ENCODE measurements at places on chromosomes 3 and 15.
A peak's percentile ranks its signal among the peaks of the same experiment; 100 is the strongest.

GRCh38 chr3:149620291-149621020 lies 37.4 kb downstream of the WWTR1 start:
- no peak for DNase-seq

- DNase-seq = no peak
Observed at GRCh38 chr3:160127308-160127707, 97.9 kb upstream of the C3orf80 start.

DNA sequence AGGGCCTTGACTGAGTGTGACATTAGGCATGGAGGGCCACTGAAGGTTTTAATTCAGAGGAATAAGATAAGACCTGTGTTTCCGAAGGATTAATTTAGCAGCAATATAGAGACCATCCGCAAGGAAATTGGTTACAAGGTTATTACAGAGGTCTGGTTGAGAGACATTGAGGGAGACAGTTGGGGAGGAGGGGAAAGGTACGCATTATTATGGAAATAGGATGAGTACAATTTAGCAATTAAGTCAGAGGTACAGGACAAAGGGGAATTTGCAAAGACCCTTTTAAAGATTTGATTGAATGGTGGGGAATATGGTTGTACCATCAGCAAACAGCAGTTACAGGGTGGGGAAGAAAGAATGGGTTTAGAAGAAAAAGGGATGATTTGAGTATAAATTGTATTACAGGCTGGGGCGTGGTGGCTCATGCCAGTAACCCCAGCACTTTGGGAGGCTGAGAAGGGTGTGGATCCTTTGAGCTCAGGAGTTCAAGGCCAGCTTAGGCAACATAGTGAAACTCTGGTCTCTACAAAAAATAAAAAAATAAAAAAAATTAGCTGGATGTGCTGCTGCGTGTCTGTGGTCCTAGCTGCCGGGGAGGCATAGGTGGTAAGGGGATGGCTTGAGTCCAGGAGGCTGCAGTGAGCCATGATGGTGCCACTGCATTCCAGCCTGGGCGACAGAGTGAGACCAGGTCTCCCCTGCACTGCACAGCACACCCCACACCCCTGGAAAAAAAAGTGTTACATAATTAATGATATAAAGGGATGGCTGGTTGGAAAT lies 11.3 kb downstream of the ARL8B start:
- no peak for DNase-seq

DNA sequence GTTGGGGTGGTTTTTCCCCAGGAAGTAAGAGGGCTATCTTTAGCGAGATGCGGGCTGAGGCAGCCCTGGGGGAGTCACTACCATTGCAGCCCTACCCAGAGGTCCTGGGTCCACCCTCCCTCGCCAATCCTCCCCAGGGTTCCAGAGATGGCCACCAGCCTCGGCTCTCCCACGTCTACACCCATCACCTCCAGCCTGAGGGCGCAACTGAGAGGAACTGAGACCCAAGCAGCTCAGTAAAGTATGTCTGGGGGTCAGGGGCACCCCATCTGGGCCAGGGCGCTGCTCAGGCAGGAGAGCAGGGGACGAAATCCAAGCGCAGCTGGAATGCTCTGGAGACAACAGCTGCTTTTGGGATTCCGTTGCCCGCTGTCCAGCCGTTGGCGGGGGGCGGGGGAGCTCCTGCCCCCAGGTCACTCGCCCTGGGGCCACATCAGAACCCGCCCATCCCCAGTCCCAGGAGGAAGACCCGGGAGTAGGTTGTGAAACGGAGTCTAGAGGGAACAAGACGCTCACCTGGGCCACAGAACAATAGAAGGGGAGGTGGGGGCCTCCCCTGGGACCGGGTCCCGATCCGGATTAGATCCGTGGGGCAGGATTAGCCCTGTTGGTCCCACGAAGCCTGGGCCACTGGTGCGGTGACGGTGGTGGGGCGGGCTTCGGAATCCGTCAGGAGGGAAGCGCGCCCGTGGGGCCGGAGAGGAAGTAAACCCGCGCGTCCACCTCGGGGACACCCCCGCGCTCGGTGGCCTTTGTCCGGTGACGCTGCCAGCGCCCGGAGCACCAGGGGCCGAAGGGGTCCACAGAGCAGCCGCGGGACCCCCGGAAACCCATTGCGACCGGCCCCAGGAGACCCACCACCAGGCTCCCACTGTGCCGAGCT lies 1.4 kb upstream of the NDUFAF3 start:
- no peak for DNase-seq

- no peak for DNase-seq
Observed at GRCh38 chr15:20348900-20349773, 192.5 kb downstream of the GOLGA6L6 start.

GRCh38 chr15:50117431-50118027 lies 1.5 kb downstream of the ATP8B4 start:
- no peak for DNase-seq

- DNase-seq = peak; percentile 11
Observed at GRCh38 chr15:91469632-91470567, 369.8 kb downstream of the SV2B start.

DNA sequence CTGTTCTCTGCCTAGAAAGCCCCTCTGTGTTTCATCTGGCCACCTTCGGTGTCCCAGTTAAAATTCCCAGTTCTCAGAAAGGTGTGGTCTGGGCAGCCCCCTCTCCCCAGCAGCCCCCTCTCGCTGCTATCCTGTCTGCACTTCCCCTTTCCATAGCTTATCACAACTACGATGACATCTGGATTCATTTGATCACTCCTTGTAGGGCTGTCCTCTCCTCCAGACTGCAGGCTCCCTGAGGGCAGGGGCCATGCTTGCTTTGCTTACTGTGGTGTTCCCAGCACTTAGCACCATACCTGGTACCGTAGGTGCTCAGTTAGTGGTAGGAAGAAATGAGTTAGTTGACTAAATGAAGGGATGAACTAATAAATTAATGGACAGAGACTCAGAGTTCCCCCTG lies 26.3 kb upstream of the GOLGA6C start:
- DNase-seq = no peak

- no peak for DNase-seq
Observed at GRCh38 chr3:11346416-11346815, 74.2 kb downstream of the ATG7 start.

DNA sequence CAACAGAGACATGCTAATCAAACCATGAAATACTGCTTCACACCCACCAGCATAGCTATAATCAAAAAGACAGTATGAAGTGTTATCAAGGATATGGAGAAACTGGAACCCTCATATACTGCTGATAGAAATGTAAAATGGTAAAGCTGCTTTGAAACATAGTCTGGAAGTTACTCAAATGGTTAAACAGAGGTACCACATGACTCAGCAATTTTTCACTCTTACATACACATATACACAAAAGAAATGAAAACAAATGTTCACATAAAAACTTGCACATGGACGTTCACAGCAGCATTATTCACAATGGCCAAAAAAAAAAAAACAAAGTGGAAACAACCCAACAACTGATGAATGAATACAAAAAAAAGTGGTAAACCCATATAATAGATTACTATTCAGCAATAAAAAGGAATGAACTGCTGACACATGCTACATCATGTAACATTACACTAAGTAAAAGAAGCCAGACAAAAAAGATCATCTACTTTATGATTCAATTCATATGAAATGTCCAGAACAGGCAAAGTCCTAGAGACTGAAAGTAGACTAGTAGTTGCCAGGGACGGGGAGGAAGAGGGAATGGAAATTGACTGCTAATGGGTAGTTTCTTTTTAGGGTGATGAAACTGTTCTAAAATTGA lies 23.2 kb downstream of the ZNF148 start:
- DNase-seq = no peak

DNA sequence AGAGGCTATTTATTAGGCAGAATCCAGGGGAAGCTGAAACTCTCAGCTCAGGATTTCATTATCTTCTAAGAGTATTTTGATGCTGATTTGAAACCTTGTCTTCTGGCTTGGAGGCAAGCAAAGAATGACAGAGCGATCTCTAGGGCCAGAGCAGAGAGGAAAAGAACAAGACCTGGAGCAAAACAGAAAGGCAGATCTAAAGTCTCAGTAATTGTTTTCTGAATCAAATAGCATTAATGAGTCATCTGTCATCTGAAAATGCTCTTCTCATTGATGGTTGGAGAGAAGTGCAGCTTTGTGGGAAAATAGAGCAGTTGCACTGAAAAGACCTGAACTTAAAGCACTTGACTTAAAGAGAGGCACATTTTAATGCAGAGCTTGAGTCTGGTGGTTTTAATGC lies 385.9 kb downstream of the RAP2B start:
- DNase-seq = no peak

GRCh38 chr3:155192957-155193746 lies 100.3 kb downstream of the STRIT1 start:
- DNase-seq = no peak

DNA sequence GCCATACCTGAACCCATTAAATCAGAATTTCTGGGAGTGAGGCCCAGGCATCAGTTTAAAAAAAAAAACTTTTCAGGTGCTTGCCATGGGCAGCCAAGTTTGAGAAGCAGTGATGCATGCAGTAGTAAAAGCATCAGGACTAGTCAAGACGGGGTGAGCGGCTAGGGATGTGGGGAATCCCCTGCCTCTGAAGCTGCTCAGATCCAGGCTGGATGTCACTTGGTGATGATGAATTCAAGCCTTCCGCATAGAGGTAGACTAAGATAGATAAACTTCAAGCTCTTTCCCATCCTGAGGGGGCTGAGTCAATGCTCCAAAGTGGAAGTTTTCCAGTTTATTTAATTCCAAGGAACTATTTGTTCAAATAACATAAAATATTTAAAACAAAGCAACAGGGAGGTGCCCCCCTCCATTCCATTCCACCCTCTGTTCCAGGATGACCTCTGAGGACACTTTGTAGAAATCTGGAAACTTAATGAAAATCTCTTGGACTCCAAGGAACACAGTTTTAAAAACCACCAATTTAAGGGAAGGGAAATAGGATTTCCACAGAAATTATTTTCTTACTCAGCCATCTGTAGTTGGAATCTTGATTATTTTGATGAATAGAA lies 100.4 kb upstream of the NR2E3 start:
- DNase-seq = no peak

GRCh38 chr15:50390554-50391264 lies 33.5 kb upstream of the USP8 start:
- no peak for DNase-seq

- DNase-seq = no peak
Observed at GRCh38 chr3:28923994-28924393, 356.9 kb upstream of the RBMS3 start.

- DNase-seq = no peak
Observed at GRCh38 chr3:184567946-184568559, 6.5 kb downstream of the EPHB3 start.

GRCh38 chr3:177109688-177110330 lies 87.5 kb downstream of the TBL1XR1 start:
- DNase-seq = no peak

GRCh38 chr3:178672275-178672674 lies 136.0 kb downstream of the KCNMB2 start:
- no peak for DNase-seq

DNA sequence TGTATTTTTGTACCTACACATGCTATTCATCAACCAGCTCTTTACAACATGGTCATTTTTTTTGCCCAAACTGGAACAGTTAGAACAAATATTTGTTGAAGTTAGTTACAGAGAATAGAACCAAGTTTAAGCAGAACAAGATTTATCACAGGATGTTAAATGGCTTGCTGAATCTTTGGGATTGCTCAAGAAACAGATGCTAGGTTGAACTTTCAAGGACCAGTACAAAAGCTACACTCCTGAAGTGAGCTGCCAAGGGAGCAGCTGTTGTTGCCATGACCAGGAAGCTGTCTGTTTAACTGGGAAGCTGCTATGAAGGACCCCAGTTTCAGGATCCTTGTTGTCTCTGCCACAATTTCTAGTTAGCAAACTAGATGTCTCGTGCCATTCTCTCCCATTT lies 53.7 kb downstream of the ZIC1 start:
- no peak for DNase-seq

DNA sequence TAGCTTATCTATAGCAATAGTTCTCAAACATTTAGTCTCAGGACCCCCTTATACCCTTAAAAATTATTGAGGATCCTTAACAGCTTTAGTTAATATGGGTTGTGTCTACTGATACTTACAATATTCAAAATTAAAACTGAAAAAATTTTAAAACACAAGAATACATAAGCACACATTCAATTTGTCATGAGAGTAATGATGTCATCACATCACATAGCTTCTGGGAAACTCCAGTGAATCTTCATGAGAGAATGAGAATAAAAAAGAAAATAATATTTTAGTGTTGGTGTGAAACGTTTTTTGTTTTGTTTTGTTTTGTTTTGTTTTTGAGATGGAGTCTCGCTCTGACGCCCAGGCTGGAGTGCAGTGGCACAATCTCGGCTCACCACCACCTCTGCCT lies 25.2 kb upstream of the ACP3 start:
- DNase-seq = no peak

- no peak for DNase-seq
Observed at GRCh38 chr3:178096955-178097354, 439.3 kb upstream of the KCNMB2 start.

DNA sequence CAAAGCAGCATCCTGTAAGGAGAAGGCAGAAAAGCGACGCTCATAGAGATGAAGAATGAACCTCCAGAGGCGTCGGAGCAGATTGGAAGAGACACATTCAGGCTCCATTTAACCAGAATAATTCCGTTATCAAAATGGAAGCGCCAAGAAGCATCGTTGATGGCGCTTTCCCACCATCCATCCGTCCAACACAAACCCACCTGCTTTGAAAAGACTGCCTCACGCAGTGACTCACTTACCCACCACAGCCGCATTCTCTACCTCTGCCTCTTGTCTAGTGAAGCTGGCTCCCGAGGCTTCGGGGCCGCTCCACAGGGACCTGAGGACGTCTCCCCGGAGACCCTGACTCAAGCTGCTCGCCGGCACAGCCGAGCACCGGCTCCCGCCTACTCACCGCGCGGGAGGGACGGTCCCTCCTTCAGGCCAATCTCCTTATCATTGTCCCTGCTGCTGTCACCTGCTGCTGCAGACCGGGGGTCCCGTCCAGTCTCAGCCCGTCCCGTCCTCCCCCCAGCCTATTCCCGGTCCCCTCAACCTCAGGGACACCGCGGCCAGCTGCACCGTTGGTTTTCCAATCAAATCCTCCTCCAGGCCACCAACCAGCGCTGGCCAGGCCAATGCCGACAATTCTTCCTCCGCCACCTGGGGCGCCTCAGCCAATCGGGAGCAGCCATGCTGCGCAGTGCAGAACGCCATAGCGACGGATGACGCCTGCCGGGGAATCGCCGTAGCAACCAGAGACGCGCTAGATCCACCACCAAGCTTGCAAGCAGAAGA lies at the start of gene NEK10:
TSS of gene NEK10 (minus strand) at position 553 of the 777 bp plus-strand sequence. CDS start 16,501 bp downstream, outside the sequence.
- DNase-seq = peak; percentile 57

GRCh38 chr3:188179006-188179966 lies 25.3 kb downstream of the LPP start:
- no peak for DNase-seq

DNA sequence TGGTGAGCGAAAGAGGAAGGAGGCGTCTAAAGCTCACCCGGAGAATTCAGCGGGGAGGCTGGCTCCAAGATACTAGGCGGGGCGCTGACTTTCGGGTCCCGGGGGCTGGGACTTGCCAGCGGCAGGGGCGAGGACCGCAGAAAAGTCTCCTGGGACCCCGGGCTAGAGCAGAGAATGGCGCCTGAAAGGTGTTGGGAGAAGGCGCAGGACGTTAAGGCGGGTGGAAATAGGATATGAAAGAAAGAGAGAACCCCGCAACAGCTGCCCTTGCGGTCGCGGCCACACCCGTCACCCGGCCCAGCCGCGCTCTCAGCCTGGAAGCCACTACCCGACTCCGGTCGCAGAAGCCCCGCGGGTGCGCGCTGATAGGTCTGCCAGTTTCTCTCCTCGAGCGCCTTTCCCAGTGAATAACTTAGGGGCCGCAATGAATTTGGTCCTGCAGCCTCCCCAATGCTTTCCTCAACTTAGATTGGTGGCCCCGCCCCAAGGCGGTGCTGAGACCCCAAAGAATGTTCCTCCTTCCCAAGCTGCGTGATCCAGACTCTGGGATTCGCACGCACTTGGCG lies 604 bp downstream of the LTK start:
- DNase-seq = no peak

Data from NCI-H748 treated with DMSO at 0.1 percent for 48 hours (cell line).